ENCODE measurements at places on chromosomes 2 and 18.
A peak's percentile ranks its signal among the peaks of the same experiment; 100 is the strongest.

- no peak for DNase-seq
Observed at GRCh38 chr2:220353897-220354296, 726.5 kb downstream of the SLC4A3 start.

DNA sequence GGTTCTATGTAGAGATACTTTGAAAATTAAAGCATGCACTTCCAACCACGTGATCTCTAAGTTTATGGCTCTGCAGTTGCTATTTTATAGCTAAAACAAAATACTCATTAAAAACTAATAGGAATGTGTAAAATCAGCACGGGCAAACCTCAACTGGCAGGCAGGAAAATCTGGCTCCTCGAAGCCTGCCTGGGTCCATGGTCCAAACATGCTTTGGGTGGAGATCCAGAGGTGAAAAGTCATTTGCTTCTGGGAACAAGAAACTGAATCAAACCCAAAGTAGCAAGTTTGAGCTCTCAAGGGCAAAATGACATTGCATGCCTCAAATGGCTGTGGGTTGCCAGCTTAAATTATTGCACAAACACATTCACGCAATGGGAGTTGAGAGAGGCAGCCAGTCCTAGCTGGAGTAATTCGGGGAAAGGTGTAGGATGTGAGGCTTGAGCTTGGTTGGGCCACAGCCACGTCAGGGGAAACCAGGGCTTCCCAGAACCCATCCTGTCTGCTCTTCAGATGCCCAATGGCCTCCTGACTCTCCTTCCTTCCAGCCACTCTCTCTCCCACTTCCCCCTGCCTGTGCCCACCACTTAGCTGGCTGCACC is 75.2 kb upstream of the LCLAT1 start:
- DNase-seq = no peak

- DNase-seq = peak; percentile 41
Observed at GRCh38 chr2:118046634-118047210, 32.9 kb upstream of the CCDC93 start.

- DNase-seq = peak; percentile 56
Observed at GRCh38 chr2:106108351-106108750, 85.8 kb downstream of the UXS1 start.

DNA sequence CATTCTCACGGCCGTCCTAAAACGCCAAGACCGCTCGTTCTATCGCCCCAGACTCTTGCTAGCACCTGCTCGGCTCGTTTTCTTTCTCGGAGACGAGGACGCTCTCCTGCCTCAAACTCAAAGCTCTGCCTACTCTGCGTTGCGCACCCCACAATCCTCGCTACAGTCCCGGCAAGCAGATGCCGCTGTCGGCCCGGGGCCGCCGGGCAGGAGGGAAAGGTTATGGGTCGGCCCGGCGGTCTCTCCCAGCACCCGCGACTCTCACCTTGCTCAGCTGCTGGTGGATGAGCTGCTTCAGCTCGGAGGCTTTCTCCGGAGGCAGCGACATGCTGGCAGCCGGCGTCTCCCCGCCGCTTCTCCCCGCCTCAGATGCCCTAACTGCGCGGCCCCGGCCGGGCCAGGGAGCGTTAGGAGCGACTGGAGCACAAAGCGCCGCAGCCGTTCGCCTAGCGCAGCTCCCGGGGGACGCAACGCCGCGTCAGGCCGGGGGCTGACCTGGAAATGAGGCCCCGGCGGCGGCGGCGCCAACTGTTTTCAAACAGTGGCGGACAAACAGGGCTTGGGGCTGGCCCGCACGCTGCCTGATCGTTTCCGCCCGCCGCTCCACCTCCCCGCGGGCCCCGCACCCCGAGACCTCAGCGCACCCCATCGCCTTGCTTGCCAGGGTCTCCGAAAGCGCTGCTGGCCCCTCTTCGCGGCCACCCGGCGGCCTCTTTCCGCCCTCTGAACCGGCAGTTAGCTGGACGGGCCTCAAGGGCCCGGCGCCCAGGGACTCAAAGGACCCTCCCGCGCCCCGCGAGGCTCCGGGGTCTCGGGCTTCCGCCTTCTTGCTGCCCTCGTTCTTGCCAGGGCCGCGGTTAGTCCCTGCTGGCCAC is at the start of the genes CEP76 and PSMG2:
Gene CEP76, minus strand, starts transcription at position 503 of the 875 bp plus-strand sequence. Its CDS starts 175 bp downstream, at position 328.
Gene PSMG2, plus strand, starts transcription at position 822 of the 875 bp plus-strand sequence. CDS start 66 bp downstream, outside the sequence.
- peak; percentile 85 for DNase-seq

DNA sequence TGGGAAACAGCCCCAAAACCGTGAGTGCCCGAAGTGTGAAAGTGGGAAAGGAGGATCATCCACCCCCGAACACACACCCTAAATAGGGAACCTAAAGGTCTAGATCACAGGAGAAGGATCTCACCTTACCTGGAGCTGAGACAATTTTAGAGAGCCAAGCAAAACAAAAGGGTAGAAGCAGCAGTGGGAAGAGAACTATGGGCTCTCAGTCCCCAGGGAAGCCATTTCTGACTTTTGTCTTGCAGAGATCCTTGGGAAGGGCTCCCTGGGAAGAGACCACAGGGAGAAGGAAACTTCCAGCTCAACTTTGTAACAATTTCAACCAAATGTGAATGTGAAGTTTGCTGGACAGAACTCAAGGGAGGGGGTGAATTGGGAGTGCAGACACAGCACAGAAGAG is 110.6 kb downstream of the WDPCP start:
- DNase-seq = no peak

GRCh38 chr2:175218551-175218950 is 37.0 kb upstream of the ATP5MC3 start:
- no peak for DNase-seq

- no peak for DNase-seq
Observed at GRCh38 chr2:83517727-83518368, 941.2 kb downstream of the SUCLG1 start.

All from frontal cortex (tissue), 4 donors.